ENCODE measurements at places on chromosomes 13 and 19.

DNA sequence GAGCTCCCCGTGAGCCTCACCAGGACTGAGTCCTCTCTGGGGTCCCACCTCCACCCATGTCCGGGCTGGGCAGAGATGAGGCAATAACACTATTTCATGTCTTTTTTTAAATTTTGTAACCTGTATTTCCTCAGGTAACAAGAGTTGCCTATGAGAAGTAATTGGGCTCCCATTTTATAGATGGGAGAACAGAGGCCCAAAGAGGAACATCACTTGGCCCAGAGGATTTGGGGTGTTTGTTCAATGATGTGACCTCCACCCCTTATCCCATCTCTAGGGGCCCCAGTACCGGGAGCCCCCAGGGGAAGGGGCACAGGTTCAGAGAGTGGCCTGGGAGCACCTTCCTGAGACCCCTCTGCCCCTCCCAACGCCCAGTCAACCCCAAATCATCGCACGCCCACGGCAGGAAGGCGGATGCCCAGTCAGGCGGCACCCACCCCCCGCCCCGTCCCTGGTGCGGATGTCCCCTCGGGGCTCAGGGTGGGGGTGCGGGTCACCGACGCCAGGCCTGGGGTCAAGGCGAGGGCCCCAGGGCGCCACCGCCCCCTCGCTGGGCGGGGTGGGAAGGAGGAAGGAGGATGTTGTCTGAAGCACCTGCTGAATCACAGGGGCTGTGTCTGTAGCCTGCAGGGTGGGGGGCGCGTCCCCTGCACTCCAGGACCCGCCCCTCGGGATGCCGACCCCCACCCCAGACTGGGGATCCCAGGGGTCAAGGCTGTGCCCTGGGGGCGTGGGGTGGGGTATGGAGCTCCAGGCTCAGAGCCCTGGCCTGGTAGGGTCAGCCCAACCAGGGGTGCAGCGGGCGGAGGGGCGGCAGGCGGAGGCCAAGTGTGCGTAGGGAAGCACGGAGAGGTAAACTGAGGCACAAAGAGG, 9.0 kb upstream of the CIRBP start:
- no peak for DNase-seq

DNA sequence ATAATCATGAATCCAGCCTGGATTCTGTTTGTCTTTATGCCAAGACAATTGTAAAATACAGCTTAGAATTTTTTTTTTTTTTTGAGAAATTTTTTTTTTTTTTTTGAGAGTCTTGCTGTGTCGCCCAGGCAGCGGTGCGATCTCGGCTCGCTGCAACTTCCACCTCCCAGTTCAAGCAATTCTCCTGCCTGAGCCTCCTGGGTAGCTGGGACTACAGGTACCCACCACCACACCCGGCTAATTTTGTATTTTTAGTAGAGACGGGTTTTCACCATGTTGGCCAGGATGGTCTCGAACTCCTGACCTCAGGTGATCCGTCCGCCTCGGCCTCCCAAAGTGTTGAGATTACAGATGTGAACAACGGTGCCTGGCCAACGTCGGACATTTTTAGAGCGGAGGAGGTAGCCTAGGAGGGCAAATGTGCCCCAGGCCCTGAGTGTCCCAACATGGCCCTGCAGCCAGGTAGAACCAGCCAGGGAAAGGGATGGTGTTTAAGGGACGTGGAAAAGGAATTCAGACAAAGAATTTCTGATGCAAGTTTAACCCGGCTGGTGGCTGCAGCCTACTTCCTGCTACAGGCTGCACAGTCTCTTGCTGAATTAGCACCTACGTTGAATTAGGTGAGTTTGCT, 89.8 kb downstream of the GNG7 start:
- DNase-seq: no peak

DNA sequence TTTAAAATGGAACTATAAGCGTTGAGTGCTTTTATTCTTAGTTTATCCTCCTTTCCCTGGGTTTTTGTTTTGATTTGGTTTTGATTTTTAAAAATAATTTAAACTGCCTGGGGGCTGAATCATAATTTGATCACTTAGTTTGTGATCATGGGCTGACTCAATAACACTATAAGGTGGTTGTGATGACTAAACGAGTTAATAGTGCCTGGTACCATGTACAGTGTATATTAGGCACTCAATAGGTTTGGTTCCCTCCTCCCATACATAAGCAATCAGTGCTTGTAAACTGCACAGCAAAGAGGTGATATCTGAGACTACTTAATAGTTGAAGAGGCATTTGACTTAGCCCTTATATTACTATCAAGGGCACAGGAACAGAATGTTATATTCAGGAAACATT, 200.9 kb upstream of the RFC3 start:
- no peak for DNase-seq

DNA sequence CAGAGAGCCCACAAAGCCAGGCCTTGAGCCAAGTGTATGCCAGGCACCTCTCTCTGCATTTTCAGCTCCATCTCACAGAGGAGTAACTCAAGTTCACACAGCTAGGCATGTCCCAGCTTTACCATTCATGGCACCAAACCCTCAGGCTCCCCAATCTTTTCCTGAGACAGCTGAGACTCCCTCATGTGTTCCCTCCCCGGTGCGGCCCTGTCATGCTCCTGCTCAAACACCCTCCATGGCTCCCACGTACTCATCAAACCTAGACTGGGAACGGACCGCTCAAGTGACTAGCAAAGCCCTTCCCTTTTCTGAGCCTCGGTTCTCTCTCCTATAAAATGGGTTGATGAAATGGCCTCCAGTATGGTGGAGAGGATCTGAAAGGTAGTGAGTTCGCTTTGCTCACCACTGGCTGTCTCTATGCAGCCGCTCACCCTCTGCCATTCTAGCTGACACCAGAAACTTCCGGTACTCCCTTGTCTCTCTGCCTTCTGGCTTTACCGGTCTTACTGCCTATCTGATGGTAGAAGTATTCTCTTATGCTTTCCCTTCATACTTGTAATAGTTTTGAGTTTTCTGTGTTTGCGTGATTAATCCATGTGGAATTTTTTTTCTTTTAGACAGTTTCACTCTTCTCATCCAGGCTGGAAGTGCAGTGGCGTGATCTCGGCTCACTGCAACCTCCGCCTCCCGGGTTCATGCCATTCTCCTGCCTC, 7.8 kb upstream of the SLC44A2 start:
- no peak for DNase-seq

- DNase-seq: no peak
These were observed 102.0 kb downstream of the CACNA1A start for GRCh38 chr19:13404236-13404635.

GRCh38 chr19:45508417-45508860, 1.2 kb downstream of the VASP start:
- DNase-seq: peak; percentile 29

DNA sequence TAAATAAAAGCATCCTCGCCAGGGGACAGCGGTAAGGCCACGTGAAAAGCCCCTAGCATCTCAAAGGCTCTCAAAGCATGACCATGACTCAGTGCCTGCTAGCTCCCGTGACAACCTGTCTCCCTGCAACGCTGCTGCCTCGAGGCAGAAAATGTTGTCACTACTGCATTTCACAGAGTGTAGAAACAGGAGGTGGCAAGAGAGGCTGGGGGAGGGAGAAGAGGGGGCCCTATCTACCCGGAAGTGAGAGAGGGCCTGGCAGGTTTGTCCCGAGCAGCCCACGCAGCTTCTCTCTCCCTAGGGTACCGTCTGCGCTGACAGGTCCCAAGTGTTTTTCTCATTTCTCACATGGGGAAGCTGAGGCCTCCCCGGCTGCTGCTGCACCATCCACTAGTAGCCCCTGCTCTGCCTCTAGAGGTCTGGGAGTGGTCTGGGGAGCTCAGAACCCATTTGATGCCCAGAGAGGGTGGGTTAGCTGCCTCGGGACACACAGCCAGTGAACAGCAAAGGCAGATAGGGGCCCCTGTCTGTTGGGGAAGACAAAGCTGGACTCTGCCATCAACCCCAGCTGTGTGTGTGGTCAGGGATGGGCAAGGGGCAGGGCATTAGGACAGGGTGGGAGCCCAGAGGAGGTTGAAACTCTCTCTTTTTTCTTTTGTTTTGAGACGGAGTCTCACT, 3.7 kb downstream of the TINCR start:
- no peak for DNase-seq

All from activated CD4-positive, alpha-beta T cell treated with anti-CD3 and anti-CD28 coated beads for 1 hour (primary cell).